ENCODE measurements at places on chromosomes 12 and 14. TPM values are rescaled to one million over a fixed set of nuclear protein-coding genes. Genes with fewer than 3 reads are reported as not detected.

GRCh38 chr12:45731190-45731775, 1.8 kb downstream of the ARID2 start:
- DNase-seq: no peak

DNA sequence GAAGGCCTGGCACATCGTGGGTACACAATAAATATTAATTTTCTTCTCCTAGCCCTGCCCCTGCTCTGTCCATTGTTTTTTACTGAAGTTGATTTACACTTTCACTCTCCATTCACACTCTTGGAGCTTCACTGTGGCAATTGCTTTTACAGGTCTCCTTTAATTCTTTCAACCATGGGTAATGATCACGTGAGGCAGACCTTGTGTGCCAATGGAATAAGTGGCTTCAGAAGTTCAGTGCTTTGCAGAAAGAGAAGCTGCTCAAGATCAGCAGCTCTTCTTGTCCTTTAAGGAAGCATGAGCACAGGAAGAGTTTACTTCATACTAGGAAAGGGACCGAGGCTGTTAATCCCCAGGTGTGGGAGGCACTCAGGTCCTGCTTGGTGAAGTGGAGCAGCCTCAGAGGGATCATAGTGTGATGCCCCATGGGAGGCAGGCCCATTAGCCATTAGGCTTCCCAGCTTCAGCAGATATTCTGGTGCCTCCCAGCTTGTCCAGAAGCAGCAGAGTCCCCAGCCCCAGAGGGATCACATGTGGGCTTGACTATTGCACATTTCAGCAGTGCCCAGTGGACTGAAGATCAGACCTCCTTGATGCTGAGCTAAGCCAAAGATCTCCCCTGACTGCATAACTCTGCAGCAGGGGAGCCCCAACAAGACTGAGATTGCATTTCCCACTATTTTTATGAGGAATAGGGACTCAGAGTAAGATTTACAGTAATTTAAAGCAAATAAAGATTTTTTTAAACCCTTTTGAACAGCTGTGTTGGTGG, 5.0 kb upstream of the SLC35F4 start:
- no peak for DNase-seq

GRCh38 chr12:54658306-54659264, 10.4 kb upstream of the DCD start:
- no peak for DNase-seq

GRCh38 chr12:524167-524951, 64.6 kb downstream of the B4GALNT3 start:
- no peak for DNase-seq

DNA sequence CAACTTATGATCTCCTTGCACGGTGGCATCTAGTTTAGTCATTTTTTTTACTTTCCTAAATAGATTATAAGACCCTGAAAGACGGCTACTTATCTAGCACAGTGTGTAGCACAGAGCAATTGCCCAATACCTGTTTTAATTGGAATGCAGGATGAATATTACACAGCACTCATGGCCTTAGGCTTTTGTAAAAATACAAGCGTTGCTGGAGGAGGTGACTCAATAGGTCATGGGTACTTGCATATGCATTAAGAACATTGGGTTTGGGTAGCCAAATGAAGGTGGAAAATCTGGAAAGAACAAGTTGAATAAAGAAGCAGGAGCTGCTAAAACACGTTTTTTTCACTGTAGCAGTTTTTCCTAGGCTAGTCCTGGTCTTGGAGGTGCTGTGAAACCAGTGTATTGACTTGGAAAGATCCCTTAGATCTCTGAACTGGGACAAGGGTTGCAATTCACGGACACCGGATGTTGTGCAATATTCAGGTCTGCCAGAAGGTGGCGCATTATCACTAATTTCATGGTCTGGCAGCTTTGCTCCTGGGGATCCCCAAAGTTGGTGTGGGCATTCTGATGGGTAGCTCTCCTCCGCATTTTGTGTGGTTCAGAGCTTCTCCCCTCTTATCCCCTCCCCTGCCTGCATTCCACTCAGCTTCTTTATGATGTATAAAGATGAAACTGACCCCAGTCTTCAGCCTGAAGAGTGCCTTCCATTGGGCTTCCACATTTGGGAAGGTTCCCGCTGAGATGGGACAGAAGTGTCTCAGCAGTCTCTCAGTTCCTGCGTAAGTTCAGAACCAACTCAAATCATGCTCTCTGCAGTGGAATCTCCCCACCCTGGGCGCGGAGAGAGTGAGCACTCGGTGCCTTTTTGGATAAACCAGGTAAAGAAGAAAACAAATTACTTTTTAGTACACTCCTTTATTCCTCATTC, 278.3 kb downstream of the NRXN3 start:
- no peak for DNase-seq

DNA sequence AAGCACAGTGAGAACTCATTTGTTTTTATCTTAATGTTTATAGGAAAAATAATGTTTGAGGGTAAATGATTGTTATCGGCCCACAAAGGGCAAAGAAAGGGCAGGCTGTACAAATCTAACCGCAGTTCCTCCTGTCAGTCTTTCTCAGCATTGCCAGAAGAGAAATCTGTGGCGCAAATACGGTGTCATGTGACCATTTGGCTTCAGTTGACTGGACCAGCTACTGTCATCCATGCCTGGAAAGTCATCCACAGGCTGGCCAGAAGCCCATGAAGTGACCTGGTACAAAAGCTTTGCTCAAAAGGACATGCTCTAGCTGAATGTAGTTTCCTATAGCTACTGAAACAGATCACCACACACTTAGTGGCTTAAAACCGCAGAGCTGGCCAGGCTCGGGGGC, 43.6 kb downstream of the HCAR2 start:
- no peak for DNase-seq

GRCh38 chr12:91180582-91181395, 1.8 kb downstream of the DCN start:
- no peak for DNase-seq

- DNase-seq: no peak
Observed at GRCh38 chr14:89298056-89298834, 118.8 kb downstream of the FOXN3 start.

GRCh38 chr12:114704096-114704495, 20.1 kb upstream of the TBX3 start:
- DNase-seq: no peak

DNA sequence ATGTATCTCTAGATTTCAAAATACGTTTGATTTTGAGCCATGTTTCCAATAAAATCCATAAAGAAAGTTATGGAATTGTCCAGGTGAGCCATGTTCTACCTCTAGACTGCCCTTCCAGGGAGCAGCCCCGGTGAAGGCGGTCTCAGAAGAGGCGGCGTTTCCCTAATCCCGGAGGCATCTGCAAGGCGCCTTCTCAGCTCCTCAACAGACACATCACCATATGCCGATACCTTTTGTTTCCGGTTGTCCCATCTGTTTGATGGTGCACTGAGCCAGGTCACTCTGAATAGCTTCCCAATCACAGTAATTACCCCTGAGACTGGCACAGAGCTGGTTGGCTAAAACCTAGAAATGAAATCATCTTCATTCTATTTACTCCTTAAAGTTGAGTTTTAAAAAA, 305.5 kb upstream of the FKBP4 start:
- no peak for DNase-seq

GRCh38 chr14:38248321-38249028, 7.4 kb downstream of the CLEC14A start:
- no peak for DNase-seq

The ABCC9 gene
- total RNA-seq: 19.8 TPM

The LRP6 gene
- total RNA-seq: 70.0 TPM

The KRT8 gene
- 54.3 TPM for total RNA-seq

The WNT1 gene
- not detected for total RNA-seq

The TAS2R13 gene
- 1.4 TPM for total RNA-seq

The CLEC2D gene
- total RNA-seq: not detected

Measured in ascending aorta (tissue), 2 donors.